ENCODE measurements at places on chromosomes 2 and 18.

- no peak for DNase-seq
Observed at GRCh38 chr2:161068670-161069069, 91.6 kb upstream of the TANK start.

DNA sequence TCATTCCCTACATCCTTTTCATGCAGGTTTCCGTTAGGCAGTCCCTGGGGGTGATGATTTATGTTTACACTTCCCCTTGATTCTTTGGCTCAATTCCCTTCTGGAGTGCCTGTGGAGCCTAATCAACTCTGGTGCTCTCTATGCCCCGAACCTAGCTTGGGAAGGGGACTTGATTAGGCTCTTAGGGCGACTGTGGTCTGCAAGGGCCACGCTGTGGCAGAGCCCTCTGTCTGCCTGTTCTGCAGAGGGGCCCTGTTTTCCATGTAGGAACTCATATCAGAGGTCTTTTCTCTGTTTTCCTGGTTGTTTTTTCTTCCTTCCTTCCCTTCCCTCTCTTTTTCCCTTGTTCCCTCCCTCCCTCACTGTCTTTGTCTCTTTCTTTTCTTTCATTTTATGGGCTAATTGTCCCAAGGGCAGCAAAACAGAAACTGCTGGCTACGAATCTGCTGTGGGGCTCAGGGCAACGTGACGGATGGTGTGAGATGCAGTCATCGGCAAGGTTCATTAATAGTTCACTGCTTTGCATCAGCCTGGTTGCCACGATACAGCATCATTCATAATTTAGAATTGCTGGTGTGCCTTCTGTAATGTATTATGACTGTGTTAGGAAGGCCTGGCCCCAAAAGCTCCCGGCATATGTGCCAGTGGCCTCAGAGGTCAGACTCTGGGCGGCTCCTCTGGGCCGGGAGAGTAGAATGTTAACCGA is 134.5 kb downstream of the NAPG start:
- no peak for DNase-seq

DNA sequence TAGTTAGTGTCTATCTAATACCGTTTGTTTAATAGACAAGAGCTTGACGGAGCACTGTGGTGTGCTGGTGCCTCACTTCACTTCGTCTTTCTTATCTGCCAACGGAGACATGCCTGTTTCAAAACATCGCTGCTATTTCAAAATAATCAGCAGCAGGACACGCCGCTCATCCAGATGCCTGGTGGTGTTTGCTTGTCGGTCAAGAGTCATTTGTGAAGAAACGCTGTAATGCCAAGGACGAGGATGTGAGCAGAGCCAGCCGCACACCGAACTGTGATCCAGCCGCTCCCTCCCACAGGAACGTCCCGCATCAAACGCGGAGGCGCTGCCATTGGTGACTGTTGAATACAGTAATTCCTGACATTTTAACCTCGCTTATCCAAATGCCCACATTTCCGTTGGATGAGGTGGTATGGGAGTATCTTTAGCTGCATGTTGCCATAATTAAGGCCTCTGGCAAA is 432.4 kb downstream of the FBXO15 start:
- DNase-seq = no peak

DNA sequence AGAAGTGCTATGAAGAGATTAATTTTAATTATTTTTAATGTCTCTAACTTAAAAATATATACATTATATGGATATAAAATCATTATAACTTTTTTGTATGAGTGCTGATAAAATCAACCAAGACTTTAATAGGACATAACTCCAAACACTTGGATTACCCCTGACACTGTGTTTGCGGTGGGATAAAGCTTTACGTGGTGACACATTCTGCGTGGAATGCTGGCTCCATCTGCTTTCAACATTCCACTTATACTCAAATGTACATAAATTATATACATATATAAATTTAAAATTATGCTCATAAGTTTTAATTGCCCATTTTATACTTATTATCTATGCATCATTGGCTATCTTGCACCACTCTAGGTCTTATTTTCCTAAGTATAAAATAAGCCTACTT is 30.5 kb downstream of the LINC00305 start:
- DNase-seq = no peak

DNA sequence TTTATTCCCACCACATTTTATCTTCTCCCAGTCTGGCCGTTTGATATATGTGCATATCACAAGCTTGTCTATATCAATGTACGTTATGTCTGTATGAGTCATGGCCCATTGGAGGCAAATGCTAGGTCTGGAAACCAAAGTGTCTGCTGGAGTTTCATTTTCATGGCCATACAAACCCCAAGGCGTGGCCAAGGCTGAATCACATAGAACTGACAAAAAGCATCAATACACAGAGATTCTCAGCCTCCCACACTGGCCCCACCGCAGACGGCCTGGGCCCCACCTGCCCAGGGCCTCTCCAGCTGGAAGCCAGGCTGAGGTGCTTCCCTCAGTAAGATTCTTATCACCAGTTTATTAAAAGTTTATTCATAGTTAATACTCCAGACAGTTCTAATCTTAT is 40.5 kb upstream of the SALL3 start:
- DNase-seq = no peak

GRCh38 chr2:219642069-219642454 is 14.6 kb downstream of the SLC4A3 start:
- DNase-seq = no peak

- DNase-seq = no peak
Observed at GRCh38 chr2:220894069-220894468, 678.0 kb downstream of the EPHA4 start.

- DNase-seq = no peak
Observed at GRCh38 chr18:48667276-48668254, 128.7 kb downstream of the CTIF start.

DNA sequence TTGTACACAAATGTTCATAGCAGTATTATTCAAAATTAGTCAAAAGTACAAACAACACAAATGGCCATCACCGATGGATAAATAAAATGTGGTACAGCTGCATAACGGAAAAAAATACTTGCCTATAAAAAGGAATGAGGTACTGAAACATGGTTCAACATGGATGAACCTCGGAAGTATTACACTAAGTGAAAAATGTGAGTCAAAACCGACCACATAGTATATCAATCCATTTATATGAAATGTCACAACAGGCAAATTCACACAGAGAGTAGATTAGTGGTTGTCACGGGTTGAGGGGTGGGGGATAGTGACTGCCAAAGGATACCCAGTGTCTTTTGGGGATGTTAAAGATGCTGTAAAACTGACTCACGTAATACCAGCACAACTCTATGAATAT is 3.5 kb downstream of the SS18 start:
- DNase-seq = no peak

DNA sequence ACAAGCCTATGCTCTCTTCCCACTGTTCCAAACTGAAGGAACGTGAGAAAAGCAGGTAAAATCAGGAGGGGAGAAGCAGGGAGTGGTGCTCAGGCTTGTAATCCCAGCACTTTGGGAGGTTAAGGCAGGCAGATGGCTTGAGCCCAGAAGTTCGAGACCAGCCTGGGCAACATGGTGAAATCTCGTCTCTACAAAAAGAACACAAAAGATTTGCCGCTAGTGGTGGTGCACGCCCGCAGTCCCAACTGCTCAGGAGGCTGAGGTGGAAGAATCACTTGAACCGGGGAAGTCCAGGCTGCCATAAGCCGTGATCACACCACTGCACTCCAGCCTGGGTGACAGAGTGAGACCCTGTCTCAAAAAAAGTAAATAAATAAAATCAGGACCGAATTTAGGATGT is 1.3 kb upstream of the TMSB10 start:
- DNase-seq = peak; percentile 70

DNA sequence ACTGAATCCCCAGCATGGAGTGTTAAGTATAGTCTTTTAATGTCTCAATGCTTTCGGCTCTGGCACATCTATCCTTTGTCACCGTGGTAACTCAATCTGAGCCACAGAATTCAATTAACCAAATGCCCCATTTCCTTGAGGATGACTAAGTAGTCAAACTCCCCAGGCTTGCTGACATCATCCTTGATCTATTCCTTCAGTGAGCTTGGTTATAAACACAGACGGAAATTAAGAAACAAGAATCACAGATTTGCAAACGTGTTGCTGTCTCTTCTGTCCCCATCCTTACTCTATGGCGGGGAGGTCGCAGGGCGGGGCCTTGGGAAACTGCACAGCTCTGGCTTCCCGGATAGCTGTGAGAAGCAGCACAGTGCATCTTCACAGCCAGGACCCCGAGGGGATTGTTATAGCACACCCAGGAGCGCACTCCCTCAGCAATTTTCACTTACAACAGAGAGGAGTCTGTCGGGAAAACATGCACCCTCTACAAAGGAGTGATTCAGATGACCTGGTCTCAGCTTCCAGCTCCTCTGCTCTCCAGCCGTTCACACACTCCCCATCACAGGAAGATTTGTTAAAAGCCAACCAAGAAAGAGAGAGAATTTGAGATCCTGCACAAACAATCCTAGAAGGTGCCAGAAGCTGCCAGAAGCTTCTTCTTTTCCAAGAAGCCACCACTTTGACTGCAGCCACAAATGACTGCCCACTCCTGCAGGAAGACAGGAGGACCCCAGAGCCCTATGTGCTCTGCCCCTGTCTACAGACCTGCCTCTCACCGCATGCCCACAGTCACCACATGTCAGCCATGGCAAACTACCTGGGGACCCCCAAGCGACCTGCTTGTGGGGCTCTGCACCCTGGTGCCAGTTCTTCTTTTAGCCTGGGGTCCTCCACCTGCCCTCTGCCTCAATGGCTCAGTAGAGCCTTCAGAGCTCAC is 44.9 kb upstream of the YWHAQ start:
- DNase-seq = no peak

DNA sequence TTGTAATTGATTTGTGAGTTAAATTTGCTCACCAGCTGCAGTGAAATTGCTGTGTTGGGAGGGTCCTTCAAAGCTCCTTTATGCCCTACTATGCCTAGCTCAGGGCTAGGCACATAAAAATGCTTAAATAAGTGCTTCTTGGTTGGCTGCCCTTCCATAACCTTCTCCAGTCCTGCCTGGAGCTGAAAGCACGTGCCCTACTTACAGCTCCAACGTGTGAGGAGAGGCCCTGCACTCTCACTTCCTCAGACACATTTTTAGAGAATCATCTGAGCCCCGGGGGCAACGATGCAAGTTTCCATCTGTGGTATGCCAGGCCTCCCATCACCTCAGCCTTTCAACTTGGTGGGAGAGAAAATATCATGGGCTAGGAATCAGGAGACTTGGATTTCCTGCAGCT is 202.7 kb downstream of the BCL11A start:
- no peak for DNase-seq

DNA sequence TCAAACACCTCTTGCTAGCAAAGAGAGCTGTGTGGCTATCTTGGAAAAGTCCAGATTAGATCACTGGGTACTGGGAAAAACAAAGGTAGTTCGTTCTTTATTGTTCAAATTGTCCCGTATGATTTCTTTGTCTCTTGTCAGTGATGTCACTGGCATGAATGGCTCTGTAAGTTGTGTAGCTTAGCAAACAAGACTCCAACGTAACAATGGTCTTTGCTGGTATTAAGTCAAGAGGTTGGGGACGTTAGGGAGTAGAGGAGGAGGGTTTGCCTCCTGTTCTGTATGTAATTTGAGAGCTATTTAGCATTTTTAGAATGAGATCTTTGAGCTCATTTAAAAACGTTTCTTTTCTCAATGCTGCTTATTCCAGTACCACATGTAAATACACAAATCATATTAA is 216.5 kb upstream of the SP5 start:
- no peak for DNase-seq

Measured in posterior cingulate gyrus (tissue), 11 donors.